Esophagus mucosa (tissue), 1 donor: ENCODE measurements at places on chromosomes 3 and 15. TPM values are rescaled to one million over a fixed set of nuclear protein-coding genes. Genes with fewer than 3 reads are reported as not detected.

DNA sequence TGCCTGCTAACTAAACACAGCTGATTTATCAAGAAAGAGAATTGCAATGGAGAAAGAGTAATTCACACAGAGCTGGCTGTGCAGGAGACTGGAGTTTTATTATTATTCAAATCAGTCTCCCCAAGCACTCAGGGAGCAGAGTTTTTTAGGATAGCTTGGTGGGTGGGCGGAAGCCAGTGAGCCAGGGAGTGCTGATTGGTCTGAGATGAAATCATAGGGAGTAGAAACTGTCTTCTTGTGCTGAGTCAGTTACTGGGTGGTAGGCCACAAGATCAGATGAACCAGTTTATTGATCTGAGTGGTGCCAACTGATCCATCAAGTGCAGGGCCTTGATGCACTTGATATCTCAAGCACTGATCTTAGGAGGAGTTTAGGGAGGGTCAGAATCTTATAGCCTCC, 891.9 kb upstream of the CADM2 start:
- ATAC-seq: no peak

GRCh38 chr3:184965639-184966430, 153.9 kb downstream of the VPS8 start:
- no peak for ATAC-seq

DNA sequence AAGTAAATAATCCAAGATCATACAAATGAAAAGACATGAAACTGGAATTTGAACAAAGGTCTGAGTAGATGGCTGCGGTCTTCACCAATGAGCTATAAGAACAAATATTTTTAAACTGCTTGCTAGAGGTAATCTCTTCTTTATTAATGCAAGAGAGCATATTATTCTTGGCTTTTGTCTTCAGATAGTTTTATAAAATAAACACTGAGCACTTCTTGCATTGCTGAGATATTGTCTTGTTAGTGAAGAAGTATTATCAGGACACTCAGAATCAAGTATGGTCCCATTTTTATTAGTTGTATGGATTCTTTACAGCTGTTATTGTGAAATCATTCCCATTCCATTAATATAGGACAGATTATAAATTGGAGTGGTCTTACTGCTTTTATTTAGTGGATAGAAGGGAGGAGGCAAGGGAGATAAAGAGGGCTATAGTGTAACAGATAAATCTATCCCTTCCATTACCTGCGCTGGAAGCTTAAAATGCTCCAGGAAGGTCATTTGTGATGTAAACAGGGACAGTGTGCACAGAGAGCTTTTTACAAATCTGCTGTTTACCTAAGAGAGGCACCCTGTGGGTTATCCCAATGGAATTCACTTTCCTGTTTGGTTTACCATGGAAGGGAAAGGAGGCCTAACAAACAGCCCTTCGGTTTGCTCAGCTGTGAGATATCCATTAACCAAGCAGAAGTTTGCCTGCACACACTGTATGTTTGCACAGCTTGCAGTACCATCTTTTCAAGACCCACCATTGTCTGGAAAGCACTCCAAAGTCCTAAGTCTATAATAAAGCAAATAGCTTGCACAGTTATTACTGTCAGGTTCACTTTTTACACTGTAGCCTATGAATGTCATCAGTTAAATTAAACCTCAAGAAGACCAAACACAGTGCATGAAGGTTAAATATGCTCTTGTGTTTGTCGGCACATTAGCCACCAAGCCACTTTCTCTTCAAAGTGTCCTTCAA, 347.7 kb upstream of the TGFBR2 start:
- no peak for ATAC-seq

GRCh38 chr3:57158813-57159738, 6.1 kb downstream of the IL17RD start:
- no peak for ATAC-seq

DNA sequence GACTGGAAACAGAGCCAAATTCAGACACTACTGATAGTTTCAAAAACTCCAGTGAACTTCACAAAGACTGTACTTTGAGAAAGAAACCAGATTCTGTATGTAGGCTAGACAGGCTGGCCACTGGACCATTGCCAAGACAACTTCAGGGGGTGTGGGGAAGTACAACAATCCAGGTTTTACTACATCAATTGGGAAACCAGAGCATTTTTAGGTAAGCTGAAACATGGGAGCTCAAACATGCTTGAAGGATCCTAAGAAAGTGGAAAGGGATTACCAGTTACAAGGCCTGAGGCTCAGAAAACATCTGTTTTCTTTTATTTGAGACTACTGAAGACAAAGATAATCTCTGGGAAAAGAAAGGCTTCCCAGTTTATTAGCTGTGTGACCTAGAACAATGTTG, 26.9 kb upstream of the ZNF280D start:
- ATAC-seq: no peak

GRCh38 chr15:76846782-76847181, 58.4 kb downstream of the SCAPER start:
- no peak for ATAC-seq

DNA sequence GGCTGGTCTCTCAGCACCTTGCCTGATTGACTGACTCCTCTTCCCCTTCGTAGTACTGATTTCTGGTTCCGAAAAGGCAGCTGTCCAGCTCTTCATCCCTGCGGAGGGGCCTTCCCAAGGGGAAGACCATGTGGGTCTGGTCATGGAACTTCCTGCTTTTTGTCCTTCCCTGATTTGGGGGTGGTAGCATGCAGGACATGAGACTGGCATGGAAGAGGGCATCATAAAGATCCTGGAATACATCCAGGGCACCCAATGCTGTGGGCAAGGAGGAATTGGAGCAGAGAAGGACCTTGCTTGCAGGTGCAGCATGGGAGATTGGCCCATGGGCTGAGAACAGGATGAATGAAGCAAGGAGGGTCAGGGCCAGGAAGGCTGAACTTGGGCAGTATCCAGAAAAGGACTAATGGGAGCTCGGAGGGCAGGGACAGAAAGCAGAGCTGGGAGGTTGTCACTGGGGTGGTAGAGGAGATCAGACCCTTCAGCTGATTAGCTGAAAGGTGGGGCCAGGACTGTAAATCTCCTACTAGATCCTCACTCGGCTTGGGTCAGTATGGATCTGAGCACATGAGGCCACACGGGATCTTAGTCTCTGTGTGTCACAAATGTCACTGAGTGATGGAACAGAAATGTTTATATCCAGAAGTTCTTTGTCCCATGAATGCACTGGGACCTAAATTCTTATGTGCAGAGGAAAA, 59.5 kb downstream of the AMOTL2 start:
- no peak for ATAC-seq

GRCh38 chr3:112689385-112689784, 48.4 kb upstream of the CCDC80 start:
- no peak for ATAC-seq

GRCh38 chr15:49669288-49669687, 48.4 kb downstream of the DTWD1 start:
- no peak for ATAC-seq

DNA sequence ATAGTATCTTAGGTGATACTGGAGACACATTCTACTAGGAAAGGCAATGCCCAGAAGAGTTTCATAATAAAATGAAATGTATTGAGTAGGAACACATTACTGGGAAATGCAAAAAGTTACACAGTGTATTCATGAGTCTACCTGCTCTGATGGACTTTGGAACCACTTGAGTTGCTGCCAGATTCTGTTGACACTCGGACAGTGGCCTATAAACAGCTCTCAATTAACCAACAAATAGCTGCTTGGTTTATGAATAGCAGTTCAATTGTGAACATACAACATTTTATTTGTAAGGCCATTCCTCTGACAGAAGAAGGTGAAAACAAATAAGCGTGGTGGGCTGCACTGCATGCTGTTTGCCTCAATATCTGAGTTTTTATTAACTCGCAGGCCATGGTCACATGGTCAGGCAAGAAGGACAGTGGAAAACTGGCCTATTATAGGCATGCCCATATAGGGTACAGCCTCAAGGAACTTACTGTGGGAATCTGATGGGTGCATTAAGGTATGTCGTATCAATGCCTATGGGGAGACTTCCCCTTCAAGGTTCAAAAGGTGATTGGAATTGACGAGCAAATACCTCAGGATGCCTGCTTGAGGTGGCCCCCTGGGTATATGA, 66.2 kb downstream of the C3orf80 start:
- ATAC-seq: no peak

DNA sequence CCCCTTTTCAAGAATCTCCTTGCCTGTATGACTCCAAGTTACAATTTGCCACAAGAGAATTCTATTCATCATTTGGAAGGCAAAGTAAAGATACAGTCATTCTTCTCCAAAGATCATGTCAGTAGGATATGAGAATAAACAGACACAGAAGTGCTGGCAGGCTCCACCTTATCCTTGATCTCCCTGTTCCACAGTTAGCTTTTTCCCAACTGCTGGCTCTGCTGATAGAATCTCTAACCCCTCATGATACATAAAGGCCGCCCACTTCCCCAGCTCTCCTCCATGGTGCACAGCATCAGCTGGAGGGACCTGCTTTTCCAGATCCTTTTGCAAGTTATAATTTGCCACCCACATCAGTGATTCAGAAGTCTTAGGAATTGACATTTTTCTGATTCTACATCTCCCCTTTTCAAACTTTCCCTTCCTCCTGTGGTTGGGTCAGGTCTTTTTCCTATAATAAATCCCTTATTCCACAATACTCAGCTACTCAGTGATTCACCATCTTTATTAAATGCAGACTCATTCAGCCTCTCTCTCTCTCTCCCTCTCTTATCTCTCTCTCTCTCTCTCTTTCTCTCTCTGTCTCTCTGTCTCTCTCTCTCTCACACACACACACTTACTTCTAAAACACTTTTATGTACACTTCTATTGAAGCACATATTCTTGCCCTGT, 465.4 kb downstream of the GBE1 start:
- ATAC-seq: no peak

DNA sequence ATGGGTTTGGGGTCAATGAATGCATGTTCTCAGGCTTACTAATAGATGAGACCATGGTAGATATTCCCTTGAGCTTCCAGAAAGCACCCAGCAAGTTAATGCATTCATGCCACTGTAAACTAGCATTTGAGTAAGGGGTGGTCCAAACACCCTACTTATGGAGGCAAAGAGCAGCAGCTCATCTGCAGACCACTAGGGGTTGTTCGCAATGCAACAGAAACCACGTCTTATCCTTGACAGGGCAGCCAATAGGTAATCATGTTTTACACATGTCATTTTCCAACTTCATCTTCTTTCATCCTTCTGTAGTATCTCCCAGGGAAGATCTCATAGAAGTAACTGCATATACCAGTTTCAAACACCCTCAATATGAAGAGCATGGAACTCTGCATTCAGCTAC, 330.2 kb downstream of the RORA start:
- ATAC-seq: no peak

DNA sequence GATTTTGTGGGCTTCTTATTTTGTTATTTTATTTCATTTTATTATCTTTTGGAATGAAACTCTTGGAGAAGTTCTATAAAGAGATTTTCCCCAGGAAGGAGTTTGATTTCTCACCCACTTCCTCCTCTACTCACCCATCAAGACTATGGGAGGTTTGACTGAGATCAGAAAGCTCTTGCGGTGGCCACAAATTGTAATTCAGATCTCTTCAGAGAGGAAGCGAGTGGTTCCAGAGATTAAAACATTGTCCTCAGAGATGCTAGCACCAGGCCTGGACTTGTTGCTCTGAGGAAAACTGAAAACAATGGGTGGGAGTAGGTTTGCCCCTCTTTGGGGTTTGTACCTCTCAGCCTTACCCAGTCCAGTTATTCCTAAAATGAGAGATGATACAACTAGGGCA, 8.1 kb upstream of the MUC13 start:
- ATAC-seq: no peak

DNA sequence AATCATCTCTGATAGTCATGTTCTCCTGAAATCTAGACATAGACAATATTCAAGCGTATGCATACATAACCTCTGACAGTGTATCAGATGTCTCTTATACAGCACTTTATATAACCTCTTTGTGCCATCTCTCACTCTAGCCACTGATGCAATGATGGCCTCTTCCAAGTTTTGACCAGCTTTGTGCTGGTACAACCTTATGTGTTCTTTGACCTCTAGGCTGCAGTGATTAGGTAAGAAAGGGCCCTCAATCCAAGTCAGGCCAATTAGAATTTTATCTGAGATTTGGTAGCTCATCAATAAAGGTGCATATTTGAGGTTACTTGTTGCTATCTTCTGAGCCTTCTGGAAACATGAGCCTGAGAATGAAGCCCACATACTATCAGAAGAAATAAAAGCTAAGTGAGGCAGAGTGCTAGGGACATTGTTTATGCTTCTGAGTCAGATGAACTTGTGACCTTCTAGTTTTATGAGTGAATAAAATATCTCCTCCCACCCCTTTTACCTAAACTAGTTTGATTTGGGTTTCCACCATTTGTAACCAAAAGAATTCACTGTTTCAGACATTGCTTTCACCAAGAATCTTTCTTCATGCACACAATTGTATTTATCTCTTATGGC, 283.2 kb upstream of the SUCLG2 start:
- ATAC-seq: no peak

DNA sequence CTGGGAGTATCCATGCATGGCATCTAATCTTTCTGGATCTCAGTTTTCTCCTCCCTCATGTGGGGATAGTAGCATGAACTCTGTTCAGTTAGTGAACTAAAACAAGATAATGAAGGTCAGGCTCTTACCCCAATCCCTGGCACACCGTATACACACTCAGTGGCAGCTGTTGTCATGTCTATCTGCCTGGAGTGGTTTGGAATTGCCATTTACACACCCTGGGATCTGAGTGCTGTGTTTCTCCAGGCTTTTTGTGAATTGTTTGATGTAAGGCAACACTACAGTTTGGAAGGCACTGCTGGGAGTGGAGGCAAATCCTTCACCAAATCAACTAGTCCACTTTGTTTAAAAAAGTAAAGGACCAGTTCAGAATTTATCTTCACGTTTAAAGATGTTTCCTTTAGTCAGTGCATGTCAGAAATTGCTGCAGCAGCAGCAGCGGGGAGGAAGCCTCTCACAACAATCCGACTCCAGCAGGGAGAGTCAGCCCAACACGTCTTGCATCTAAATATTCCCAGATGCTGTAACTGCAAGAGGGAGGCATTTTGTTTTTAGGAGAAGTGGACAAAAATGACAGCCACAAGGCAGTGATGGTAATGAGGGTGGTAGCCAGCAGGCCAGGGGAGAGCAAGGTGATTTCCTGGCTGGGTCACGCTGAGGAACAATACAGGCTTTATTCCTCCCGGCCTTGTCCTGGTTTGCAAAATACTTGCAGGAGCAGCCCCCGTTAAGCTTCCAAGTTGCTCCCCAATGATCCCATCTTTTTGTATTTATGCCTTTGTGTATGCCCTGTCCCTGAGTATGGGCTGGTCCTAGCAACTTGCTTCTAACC, 128.5 kb upstream of the LRIG1 start:
- ATAC-seq: no peak

- ATAC-seq: no peak
Measured at GRCh38 chr3:128468285-128468790, 1.6 kb upstream of the DNAJB8 start.

Gene SLC22A14
- 0.24 TPM for total RNA-seq

Gene ELL3
- total RNA-seq: 12.7 TPM

Gene TTLL13
- total RNA-seq: not detected

Gene CYP1A2
- not detected for total RNA-seq

Gene TLR9
- total RNA-seq: 0.04 TPM

Gene TMEM212
- total RNA-seq: not detected

Gene FOXP1
- total RNA-seq: 70.2 TPM

Gene SEMA6D
- 0.92 TPM for total RNA-seq

Gene DTX3L
- total RNA-seq: 28.5 TPM
